NCI-H2107 (cell line): ENCODE measurements at places on chromosomes 6 and 20.

- no peak for DNase-seq
These were observed 20.1 kb downstream of the SLCO4A1 start for GRCh38 chr20:62662422-62662821.

- no peak for DNase-seq
These were observed 13.2 kb downstream of the STX7 start for GRCh38 chr6:132499757-132500156.

DNA sequence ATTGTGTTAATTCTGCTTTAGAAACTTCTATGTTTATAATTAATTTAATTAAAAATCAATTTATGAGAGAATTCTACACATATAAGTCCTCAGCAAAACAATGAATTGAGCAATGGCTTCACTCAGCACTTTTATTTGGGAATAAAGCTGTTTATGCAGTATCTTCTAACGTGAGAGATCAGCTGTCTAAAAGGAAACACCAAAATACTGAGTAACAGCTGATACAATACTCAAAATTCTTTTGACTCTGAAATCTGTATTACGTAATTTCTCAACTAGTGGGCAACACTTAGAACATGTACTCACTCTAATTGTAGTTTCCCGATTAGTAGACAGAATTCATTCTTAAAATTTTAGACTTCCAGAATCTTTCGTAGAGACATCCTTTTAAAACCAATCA is 49.8 kb downstream of the MAP3K7 start:
- DNase-seq = no peak

GRCh38 chr6:28393912-28394662 is 5.5 kb downstream of the ZSCAN12 start:
- no peak for DNase-seq
